ENCODE measurements at places on chromosomes 2 and 18. TPM values are rescaled to one million over a fixed set of nuclear protein-coding genes. Genes with fewer than 3 reads are reported as not detected.

TMEM178A gene
- total RNA-seq, result 1.3 TPM

HJURP gene
- 64.1 TPM for total RNA-seq

GRCh38 chr18:79508565-79509535 lies 113.1 kb downstream of the NFATC1 start:
- no peak for DNase-seq
- H3K36me3 ChIP-seq, result no peaks in the 10 kb centered on the region
- no peak overlapping the region for H3K27ac ChIP-seq
- H3K4me1 ChIP-seq, result no peaks in the 10 kb centered on the region
- no peaks in the 10 kb centered on the region for H3K27me3 ChIP-seq
- H3K4me3 ChIP-seq, result no peak overlapping the region

DNA sequence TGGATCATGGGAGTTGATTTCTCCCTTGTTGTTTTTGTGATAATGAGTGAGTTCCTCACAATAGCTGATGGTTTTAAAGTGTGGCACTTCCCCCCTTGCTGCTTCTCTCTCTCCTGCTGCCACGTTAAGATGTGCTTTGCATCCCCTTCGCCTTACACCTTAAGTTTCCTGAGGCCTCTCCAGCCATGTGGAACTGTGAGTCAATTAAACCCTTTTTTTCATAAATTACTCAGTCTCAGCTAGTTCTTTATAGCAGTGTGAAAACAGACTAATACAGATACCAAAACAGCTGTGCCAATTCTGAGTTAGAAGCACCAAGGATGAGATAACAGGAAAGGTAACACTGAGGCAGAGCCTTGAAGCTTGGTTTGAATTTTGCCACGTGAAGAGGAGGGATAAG lies 44.7 kb downstream of the ITSN2 start:
- no peak overlapping the region for H3K27ac ChIP-seq
- H3K36me3 ChIP-seq, result no peaks in the 10 kb centered on the region
- H3K4me3 ChIP-seq, result no peak overlapping the region
- no peak for DNase-seq

EVX2 gene
- total RNA-seq, result not detected

- H3K36me3 ChIP-seq, result no peaks in the 10 kb centered on the region
- H3K27ac ChIP-seq, result no peak overlapping the region
- no peaks in the 10 kb centered on the region for H3K4me1 ChIP-seq
- no peaks in the 10 kb centered on the region for H3K27me3 ChIP-seq
These were observed 51.3 kb downstream of the C2orf76 start for GRCh38 chr2:119315241-119315925.

DNA sequence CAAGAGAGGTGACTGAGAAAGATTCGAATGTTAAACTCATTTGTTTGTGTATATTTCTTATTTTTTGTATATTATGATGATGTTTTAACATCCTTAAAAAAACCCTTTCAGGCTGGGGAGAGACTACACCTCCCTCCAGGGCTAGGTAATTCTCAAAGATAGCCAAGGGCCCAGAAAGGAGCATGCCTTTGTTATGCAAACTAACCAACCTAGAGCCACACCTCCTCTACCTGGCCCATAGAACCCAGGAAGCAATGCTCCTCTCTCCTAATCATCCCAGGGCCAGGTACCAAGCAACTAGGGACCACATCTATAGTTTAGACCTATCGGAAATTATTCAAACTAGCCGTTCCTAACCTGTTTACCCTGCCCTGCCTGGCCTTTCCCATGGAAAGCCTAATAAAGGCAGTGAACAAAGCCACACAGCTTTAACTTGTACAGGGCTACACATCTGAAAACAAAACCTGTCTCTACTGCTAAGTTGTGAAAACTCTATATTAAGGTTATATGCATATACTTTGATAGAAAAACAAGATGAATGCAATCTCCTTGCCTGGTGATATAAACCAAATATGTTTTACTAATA lies 79.7 kb downstream of the COLEC12 start:
- H3K36me3 ChIP-seq, result no peaks in the 10 kb centered on the region
- DNase-seq, result no peak
- H3K27ac ChIP-seq, result no peak overlapping the region
- no peaks in the 10 kb centered on the region for H3K27me3 ChIP-seq

MOGAT1 gene
- total RNA-seq, result 0.22 TPM

DNA sequence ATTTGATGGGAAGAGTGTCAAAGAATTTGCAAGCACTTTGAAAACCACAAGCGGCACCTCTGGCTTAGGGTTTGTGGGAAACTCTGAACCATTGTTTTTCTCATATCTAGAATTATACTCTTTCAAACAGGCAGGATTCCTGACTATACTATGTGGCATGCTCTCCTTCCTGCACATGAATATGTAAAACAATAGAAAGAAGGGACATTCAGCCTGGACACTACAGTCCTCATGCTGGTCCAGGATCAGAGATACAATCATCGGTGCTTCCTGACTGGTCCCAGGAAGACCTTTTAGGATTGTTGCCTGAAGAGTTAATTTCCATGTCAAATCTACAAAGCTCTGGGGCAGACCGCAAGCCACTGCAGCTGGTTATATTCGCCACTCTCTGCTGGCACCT lies 55.7 kb upstream of the RASGRP3 start:
- no peak for DNase-seq
- no peaks in the 10 kb centered on the region for H3K36me3 ChIP-seq
- peaks cover 6% of the 10 kb centered on the region for H3K4me1 ChIP-seq

DNA sequence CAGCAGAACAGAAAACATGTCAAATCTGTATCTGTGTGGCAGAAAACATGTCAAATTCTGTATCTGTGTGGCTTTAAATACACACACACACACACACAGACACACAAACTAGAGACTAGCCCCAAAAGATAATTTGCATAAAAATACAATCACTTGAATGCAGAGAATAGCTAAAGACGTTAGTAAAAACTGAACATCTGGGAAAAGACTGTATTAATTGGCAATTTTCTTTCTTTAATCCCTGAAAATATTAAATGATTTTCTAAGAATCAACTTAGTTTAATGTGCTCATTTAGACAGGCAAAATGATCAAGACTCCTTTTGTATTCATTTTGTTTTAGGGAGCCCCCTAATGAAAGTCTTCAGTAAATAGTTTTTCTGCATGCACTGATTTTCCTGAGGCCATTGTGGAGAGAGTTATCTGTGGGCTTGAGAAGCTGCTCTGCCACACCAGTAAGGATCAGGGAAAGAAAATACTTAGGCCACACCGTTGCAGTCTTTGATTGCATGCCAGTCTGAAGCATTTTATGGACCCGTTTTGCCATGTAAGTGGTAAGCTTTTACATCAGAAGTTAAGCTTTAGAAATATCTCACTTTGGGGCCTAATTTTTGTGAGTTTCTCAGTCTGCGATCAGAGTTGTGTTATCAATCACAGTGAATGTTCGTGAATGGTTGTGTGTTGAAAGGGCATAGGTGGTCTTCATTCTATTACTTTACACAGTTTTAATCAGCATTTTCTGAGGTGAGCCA lies 2.2 kb downstream of the SPATS2L start:
- H3K4me3 ChIP-seq, result no peak overlapping the region
- no peaks in the 10 kb centered on the region for H3K27me3 ChIP-seq
- H3K36me3 ChIP-seq, result no peaks in the 10 kb centered on the region

DNA sequence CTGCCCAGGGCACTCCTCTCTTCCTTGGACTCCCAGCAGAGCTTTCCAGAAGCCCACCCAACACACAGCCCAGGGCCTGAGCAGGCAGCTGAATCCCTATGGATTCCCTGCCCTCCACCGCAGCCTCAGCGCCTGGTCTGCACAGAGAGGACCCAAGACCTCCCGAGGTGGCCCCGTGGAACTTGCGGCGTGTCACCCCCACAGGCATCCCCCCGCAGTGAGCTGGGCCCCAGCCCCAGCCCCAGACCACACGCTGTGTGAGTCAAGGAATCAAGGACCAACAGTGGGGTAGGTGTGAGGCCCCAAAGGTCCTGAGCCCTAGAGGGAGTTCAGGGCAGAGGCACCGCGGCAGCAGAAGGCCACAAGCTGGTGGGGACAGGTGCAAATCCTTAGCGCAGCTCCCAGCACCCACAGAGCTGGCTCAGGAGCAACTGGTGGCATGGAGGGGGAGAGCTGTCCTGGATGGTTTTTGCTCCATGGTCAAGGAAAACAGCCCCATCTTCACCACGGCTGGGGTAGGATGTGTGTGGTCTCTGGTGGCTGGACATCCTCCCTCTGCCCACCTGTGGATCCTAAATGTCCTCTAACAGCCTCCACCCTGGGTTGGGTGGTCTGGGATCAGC lies 8.5 kb downstream of the HS6ST1 start:
- H3K27me3 ChIP-seq, result no peaks in the 10 kb centered on the region
- H3K4me1 ChIP-seq, result peaks cover 34% of the 10 kb centered on the region
- DNase-seq, result no peak
- no peak overlapping the region for H3K27ac ChIP-seq

GRCh38 chr2:159879051-159879604 lies 81.1 kb upstream of the CD302 start:
- no peak for DNase-seq
- no peak overlapping the region for H3K27ac ChIP-seq
- H3K27me3 ChIP-seq, result no peaks in the 10 kb centered on the region
- no peak overlapping the region for H3K4me3 ChIP-seq
- no peaks in the 10 kb centered on the region for H3K4me1 ChIP-seq

- no peak for DNase-seq
- no peak overlapping the region for H3K4me3 ChIP-seq
- no peaks in the 10 kb centered on the region for H3K27me3 ChIP-seq
- peaks cover 12% of the 10 kb centered on the region for H3K4me1 ChIP-seq
- H3K27ac ChIP-seq, result no peak overlapping the region
- H3K36me3 ChIP-seq, result no peaks in the 10 kb centered on the region
These were observed 314.5 kb upstream of the CHAC2 start for GRCh38 chr2:53452957-53453748.

DNA sequence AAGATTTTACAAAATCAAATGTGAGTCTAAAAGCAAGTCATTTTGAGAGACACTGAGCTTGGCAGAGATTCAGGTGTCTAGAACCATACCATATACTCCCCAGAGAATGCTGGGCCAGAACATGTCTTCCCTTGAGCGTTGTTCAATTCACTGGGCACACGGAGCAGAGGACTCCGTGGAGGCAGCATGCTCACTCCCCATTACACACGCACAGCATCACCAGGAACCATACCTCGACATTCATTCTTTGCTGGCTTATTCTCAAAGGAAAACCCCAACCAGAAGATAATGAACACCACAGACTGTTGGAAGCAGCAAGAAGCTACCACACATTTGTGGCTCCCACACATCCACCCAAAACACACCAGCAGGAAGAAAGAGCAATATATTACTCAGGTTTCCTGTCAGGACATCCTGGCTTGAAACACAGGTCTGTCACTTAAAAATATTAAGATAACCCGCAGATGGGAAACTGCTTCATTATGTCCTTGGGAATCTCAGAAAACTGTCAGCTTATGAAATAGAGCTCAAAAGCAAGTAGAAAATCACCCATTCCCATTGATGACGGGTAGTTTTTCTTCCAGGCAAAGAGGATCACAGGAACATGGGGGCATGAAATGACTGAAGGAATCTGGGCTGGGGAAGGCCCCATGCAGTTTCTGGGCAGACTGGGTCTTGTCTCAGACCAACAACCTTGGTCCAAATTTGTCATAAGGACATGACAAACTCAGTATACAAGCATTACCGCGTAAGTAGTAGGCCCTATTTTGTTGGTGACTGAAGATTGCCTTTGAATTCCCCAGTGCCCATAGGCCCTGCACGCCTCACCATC lies 46.4 kb downstream of the PCBP1 start:
- no peaks in the 10 kb centered on the region for H3K36me3 ChIP-seq
- H3K27me3 ChIP-seq, result no peaks in the 10 kb centered on the region
- peaks cover 65% of the 10 kb centered on the region for H3K4me1 ChIP-seq
- H3K27ac ChIP-seq, result peak overlapping the region; percentile 58
- DNase-seq, result no peak

- H3K36me3 ChIP-seq, result no peaks in the 10 kb centered on the region
- H3K27ac ChIP-seq, result no peak overlapping the region
- H3K4me3 ChIP-seq, result no peak overlapping the region
- no peak for DNase-seq
These were observed 221.6 kb downstream of the RBM43 start for GRCh38 chr2:151040039-151040438.

- H3K4me1 ChIP-seq, result peaks cover 19% of the 10 kb centered on the region
- H3K36me3 ChIP-seq, result no peaks in the 10 kb centered on the region
- H3K27ac ChIP-seq, result no peak overlapping the region
- DNase-seq, result no peak
These were observed 26.4 kb downstream of the CRIM1 start for GRCh38 chr2:36381993-36382392.

DNA sequence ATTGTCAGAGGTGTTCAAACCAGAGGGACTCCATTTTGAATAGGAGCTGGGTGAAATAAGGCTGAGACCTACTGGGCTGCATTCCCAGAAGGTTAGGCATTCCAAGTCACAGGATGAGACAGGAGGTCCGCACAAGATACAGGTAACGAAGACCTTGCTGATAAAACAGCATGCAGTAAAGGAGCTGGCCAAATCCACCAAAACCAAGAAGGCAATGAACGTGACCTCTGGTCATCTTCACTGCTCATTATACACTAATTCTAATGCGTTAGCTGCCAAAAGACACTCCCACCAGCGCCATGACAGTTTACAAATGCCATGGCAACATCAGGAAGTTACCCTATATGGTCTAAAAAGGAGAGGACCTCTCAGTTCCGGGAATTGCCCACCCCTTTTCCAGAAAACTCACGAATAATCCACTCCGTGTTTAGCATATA lies 10.6 kb downstream of the SH3YL1 start:
- H3K27ac ChIP-seq, result no peak overlapping the region
- no peaks in the 10 kb centered on the region for H3K27me3 ChIP-seq
- no peak overlapping the region for H3K4me3 ChIP-seq
- no peaks in the 10 kb centered on the region for H3K4me1 ChIP-seq

SLC8A1 gene
- total RNA-seq, result 0.07 TPM

TTN gene
- 0.05 TPM for total RNA-seq

HOXD4 gene
- total RNA-seq, result 0.61 TPM

PDE11A gene
- total RNA-seq, result 0.61 TPM
